ENCODE measurements at places on chromosomes 4 and X.

DNA sequence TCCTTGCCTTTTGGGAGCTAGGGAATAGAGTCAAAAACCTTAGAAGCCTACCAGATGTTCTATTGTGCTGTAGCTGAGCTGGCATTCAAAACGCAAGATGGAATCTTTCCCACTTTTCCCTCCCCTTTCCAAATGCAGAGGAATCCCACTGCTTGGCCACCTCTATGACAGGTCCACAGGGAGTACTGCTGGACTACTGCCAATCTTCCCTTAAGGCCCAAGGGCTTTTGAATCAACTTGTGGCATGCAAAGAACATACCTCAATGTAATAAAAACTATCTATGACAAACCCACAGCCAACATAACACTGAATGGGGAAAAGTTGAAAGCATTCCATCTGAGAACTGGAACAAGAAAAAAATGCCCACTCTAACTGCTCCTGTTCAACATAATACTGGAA, 139.2 kb upstream of the AGTR2 start:
- no peak for DNase-seq

GRCh38 chr4:32680946-32681345, 1960.8 kb downstream of the PCDH7 start:
- DNase-seq: no peak

- DNase-seq: peak; percentile 62
Observed at GRCh38 chr4:168408620-168409019, 71.7 kb downstream of the DDX60L start.

DNA sequence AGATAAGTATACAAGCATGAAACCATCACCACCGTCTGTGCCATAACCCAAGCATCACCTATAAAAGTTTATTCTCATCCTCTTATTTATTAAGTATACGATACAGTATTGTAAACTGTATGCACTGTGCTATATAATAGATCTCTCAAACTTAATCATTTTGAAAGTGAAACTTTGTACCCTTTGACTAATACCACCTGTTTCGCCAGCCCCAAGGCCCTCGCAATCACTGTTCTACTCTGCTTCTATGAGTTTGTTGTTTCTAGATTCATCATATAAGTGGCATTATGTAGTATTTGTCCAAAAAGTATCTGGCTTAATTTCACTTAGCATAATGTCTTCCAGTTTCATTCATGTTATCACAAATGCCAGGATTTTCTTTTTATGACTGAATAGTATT, 72.1 kb upstream of the DOCK11 start:
- DNase-seq: no peak

GRCh38 chrX:3351276-3351675, 4.8 kb upstream of the MXRA5 start:
- DNase-seq: no peak

GRCh38 chr4:53274609-53275268, 91.1 kb downstream of the SCFD2 start:
- DNase-seq: no peak

DNA sequence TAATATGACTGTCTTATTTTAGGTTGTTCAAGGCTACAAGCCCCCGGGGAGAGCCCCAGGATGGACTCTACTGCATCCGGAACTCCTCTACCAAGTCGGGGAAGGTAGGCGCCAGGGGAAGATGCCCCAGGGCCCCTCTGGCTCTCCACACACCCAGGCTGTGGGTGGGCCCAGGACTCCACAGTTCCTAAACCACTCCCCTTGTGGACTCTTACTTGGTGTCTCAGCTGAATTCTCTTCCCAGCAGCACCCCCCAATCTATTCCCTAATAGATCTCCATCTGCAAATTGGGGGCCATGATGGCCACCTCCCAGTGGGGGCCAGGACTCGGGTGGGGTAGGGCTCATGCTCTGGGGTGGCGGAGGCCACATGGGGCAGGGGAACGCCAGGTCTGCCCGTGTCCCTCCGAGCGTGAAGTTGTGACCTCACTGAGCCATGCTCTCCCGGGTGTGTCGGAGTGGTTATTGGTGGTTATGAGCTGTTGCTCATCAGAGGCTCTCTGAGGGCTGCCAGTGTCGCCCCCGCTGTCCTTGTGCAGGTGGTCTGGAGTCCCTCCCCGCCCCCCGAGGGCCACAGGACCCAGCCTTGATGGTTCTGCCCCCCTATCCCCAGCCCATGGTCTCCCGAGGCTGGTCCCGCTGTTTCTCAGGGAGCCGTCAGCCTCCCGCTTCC, 11.2 kb upstream of the ADD1 start:
- DNase-seq: peak; percentile 45

GRCh38 chr4:88196523-88197185, 38.2 kb upstream of the ABCG2 start:
- no peak for DNase-seq

GRCh38 chrX:154735695-154736393, 15.0 kb downstream of the GAB3 start:
- peak; percentile 75 for DNase-seq

GRCh38 chrX:153984351-153985178, 12.0 kb downstream of the TMEM187 start:
- no peak for DNase-seq

- DNase-seq: no peak
Observed at GRCh38 chr4:70183168-70183939, 12.2 kb upstream of the ODAM start.

GRCh38 chrX:135985157-135985972, at the start of gene SLC9A6:
TSS of gene SLC9A6 (plus strand) at chrX:135985435. CDS start at chrX:135985659, 224 bp downstream.
- peak; percentile 73 for DNase-seq

GRCh38 chr4:102601586-102602227, 100.5 kb downstream of the NFKB1 start:
- no peak for DNase-seq

- DNase-seq: no peak
Observed at GRCh38 chr4:35793045-35793722, 451.1 kb downstream of the ARAP2 start.

DNA sequence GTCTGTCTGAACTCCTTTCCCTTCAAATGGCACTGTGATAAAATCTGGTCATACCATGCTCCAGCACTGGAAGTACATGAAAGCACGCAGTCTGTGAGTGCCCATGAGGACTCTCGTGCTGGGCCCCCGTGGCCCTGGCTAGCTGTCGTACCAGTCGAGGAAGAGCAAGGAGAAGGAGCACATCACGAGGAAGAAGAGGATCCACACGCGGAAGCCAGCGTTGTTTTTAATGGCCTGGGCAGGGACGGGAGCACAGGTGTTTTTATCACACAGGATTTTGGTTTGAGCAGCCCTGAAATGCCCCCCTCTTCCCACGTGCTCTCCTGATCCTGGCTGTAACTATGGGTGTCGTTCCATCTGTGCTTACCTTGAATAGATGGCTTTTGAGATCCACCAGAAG, 33.0 kb downstream of the NSG1 start:
- no peak for DNase-seq

- no peak for DNase-seq
Observed at GRCh38 chrX:71653344-71653743, 14.0 kb upstream of the LOC101059915 start.

DNA sequence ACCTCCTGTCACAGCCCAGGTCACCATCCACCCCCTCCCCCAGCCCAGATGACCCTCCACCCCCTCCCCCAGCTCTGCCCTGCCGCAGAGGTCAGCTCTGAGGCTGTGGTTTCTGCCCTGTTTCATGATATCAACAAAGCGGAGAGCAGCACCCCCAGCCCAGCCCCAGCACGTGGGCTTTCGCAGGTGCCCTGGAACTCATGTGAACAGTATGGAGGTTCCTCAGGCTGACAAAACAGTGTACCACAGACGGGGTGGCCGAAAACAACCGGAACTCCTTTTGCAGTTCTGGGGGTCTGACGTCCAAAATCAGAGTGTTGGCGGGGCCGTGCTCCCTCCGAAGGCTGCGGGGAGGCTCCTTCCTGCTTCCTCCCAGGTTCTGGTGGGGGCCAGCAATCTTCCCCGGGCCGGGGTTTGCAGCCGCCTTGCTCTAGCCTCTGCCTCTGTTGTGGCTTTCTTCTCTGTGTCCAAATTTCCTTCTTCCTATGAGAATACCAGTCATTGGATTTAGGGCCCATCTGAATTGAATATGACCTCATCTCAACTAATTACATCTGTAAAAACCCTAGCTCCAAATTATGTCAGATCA, 7.9 kb upstream of the PSAPL1 start:
- DNase-seq: no peak

DNA sequence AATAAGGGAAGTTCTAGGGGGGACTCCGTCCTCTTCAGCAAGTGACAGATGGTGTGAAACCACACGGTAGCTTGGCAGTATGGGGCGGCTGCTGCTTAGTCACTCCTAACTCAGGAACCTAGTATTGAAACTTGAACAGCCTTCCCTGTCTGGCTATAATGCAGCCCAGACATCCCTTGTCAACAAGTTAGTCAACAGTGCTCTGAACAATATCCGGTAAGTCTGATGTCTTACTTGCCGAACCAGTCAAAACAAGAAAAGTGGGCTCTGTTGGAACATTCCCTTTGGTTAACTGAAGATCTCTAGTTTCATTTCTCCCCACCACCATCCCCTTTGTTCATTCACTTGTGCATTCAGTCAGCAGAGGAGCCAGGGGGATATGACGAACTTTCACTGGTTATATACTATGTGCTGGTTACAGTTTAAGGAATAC, 18.7 kb upstream of the CXCL13 start:
- no peak for DNase-seq

- no peak for DNase-seq
Observed at GRCh38 chrX:8377041-8377440, 87.6 kb upstream of the VCX3B start.

DNA sequence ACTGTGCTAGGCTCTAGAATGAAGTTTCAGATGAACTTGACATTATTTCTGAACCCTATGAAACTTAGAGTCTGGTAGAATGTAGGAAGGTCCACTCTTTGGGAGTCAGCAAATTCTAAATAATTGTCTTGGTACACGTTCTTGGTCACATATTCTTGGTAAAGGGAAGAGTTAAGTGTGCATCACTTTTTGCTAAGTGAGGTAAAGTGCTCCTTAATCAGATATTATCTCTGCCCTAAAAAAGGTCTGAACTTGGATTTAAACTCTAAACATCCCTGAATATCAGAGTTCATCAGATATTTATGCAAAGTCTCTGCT, 7.2 kb downstream of the OCIAD2 start:
- DNase-seq: no peak

DNA sequence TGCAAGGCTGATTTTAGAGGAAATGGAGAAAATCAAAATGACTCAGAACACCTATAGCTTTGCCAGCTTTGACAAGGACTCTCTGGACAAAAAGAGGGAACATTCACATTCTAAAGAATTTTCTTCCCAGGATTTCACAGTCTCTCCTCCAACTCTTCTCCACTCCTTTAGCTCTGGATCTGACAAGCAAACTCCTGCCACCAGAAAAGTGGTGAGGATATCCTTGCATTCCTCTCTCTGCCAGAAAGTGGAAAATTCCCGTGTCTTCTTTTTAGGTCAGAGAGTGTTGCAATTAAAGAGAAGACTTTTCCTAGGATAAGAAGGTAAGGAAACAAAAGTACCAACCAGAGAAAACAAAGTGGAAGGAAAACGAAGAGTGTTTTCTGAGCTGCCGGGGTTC, 16.1 kb upstream of the PDGFRA start:
- DNase-seq: no peak

All from psoas muscle (tissue), 8 donors.